ENCODE measurements at places on chromosomes 1 and 21. TPM values are rescaled to one million over a fixed set of nuclear protein-coding genes. Genes with fewer than 3 reads are reported as not detected.
A peak's percentile ranks its signal among the peaks of the same experiment; 100 is the strongest.

HAPLN2 gene
- total RNA-seq, result not detected

CLIC6 gene
- not detected for total RNA-seq

DNA sequence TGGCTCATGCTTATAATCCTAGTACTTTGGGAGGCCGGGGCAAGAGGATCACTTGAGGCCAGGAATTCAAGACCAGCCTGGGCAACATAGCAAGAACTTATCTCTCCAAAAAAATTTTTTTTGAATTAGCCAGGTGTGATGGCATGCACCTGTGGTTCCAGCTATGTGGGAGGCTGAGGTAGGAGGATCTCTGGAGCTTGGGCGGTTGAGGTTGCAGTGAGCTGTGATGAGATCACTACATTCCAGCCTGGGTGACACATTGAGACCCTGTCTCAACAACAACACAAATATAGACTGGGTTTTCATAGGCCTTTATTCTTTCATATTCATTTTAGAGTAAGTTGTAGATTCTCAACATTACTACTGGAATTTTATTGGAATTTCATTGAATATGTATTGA, 12.8 kb downstream of the MED18 start:
- no peak overlapping the region for H3K4me3 ChIP-seq
- no peaks in the 10 kb centered on the region for H3K27me3 ChIP-seq
- DNase-seq, result peak; percentile 78
- H3K4me1 ChIP-seq, result peaks cover 17% of the 10 kb centered on the region

DNA sequence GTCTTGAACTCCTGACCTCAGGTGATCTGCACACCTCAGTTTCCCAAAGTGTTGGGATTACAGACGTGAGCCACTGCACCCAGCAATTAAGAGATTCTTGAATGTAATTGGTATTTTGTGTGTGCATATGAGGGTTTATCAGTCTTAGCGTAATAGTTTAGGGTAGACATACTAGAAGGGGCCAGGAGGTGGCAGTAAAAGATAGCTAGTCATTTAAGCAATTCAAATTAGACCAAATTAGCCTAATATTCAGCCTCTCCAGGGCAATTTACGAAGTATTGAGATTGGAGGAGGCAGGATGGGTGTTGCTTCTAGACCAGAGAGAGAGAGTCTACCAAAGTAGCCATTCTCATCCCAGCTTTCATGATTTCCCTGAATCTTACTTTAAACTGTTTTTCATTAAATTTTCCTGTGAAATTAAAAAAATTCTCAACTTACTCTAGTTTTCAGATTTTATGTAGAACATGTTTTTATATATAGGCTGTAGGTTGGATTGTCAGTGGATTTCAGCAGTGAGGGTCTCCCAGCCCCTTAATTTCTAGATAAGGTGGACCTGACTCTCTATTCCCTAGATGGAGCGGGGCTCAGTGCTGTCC, 119.7 kb downstream of the HHAT start:
- no peak overlapping the region for H3K4me3 ChIP-seq
- peaks cover 7% of the 10 kb centered on the region for H3K4me1 ChIP-seq
- peak; percentile 73 for DNase-seq
- H3K36me3 ChIP-seq, result no peaks in the 10 kb centered on the region

DNA sequence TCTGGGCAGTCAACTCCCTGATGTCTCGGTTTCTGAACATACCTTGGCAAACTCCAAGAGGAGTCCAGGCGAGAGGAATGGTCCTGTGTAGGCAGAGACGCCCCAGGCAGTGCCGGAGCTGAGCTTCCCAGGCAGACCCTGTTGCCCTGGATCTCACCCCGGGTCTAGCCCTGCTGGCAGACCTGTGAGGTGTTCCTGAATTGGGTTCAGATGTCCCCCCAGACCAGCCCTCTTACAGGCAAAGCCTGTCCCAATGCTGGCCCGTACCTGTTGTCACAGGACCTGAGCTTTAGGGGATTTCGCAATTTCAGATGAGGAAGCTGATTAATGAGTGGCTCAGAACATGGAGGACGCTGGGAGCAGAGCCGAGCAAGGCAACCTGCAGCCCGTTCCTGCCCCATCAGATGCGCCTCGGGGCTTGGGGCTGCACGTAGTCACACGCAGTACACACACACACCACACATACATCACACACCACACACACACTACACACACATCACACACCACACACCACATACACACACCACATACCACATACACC, 38.5 kb upstream of the PDE9A start:
- no peaks in the 10 kb centered on the region for H3K36me3 ChIP-seq
- H3K4me3 ChIP-seq, result no peak overlapping the region
- peaks cover 37% of the 10 kb centered on the region for H3K27me3 ChIP-seq

- no peaks in the 10 kb centered on the region for H3K36me3 ChIP-seq
- no peaks in the 10 kb centered on the region for H3K4me1 ChIP-seq
- no peak overlapping the region for H3K4me3 ChIP-seq
- no peak overlapping the region for H3K27ac ChIP-seq
Observed at GRCh38 chr1:225911191-225912130, 12.6 kb downstream of the PYCR2 start.

DNA sequence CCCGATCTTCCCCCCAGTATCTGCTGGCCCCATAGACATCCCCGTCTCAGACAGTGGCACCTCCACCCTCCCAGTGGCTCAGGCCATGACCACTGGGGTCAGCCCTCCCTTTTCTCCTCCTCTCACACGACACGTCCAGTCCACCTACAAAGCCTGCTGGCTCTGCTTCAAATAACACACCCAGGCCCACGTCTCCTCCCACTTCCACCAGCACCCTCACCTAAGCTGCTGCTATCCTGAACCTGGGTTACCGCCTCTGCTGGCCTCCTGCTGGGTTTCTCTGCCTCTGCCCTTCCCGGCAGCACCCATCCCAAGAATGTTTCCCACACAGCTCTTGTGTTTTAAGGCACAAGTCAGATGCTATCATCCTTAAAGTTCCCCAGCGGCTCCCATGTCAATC, 26.0 kb downstream of the MX2 start:
- DNase-seq, result no peak
- no peaks in the 10 kb centered on the region for H3K4me1 ChIP-seq
- no peaks in the 10 kb centered on the region for H3K36me3 ChIP-seq
- H3K4me3 ChIP-seq, result no peak overlapping the region
- H3K27ac ChIP-seq, result no peak overlapping the region

All from PC-3 (cell line).